NCI-H1092 treated with DMSO at 0.1 percent for 48 hours (cell line): ENCODE measurements at places on chromosomes 1 and 21.

- no peak for DNase-seq
Observed at GRCh38 chr1:20487236-20487590, 1.2 kb upstream of the CAMK2N1 start.

- no peak for DNase-seq
Observed at GRCh38 chr1:53127546-53127945, 14.9 kb downstream of the SLC1A7 start.

GRCh38 chr1:100284591-100284990 is 18.6 kb downstream of the RTCA start:
- DNase-seq, result no peak

DNA sequence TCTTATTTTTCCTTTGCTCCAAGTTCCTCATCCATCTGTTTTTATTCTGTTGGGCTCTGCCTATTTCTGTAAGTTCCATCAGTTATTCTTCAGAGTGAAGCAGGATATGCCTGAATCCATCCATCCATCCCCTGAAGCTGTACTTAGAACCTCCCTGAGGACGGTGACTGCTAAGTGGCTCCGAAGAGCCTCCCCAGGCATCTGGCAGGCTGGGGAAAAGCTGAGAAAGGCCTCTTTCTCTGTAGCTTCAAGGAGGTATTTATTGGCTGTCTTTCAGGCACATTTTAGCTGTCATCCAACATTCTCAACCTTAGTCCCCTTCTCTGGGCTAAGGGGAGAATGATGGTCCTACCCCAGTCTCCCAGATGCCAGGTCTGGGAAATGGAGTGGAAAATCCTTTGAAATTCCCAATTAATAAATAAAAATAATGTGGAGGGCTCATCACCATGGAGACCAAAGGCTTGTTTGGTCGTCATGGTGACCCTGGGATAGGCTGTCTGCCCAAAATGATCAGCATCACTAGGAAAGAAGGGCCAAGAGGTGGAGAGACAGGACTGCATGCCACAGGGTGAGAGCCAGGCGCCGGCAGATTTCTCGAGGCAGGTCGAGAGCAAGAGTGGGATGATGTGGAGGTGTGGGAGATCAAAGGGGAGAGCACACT is 82.0 kb downstream of the UBIAD1 start:
- DNase-seq, result peak; percentile 95

DNA sequence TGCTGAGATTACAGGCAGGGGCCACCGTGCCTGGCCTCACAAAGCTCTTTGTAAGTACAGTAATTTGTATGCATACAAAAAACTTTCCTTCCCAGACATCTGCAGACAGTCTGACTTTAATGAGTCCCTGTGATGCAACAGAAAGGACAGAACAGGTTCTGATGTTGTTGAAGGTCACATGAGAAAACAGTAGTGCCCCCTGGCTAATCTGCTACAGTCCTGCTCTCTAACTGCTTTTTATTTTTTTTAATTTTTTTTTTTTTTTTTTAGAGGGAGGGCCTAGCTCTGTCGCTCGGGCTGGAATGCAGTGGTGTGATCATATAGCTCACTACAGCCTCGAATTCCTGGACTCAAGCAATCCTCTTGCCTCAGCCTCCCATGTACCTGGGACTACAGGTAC is 36.7 kb downstream of the ACBD3 start:
- DNase-seq, result no peak

GRCh38 chr1:2480986-2481364 is 4.9 kb downstream of the PLCH2 start:
- peak; percentile 55 for DNase-seq

GRCh38 chr1:8458607-8459006 is 140.7 kb downstream of the SLC45A1 start:
- DNase-seq, result no peak
